Activated CD8-positive, alpha-beta memory T cell treated with anti-CD3 and anti-CD28 coated beads, Interleukin-2, amount 50 U/mL, for 4 hours (primary cell): ENCODE measurements at places on chromosomes 16 and 17.

DNA sequence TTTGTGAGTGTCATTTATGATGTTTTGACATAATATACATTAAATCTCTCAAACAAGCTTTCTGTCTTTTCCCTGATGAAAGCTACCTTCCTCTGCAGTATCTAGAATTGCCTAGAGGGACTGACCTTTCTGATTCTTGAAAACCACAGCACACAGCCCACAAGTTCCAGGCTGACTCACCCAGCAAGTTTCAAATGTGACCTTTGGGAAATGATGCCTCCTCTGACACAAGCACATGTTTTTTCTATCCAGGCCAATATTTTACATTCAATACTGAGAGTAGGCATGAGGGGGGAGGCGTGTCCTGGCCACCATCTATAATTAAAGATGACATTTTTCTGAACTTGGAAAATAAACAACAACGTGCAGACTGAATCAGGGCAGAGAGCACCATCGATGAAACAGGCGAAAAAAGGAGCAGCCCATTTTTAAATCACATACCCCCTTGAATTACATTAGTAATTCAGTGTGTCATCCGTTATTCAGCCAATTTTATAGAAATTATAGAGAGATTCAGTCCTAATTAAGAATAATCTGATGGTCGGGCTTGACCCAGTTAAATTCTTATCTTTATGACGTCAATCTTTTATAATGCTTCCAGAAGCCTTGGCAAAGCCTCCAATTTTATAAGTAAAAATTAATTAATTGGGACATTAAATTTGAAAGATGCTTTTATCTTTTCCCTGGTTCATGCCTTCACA, 292.6 kb upstream of the CDH11 start:
- DNase-seq: no peak

GRCh38 chr16:3950343-3951193, 70.1 kb upstream of the CREBBP start:
- no peak for DNase-seq

DNA sequence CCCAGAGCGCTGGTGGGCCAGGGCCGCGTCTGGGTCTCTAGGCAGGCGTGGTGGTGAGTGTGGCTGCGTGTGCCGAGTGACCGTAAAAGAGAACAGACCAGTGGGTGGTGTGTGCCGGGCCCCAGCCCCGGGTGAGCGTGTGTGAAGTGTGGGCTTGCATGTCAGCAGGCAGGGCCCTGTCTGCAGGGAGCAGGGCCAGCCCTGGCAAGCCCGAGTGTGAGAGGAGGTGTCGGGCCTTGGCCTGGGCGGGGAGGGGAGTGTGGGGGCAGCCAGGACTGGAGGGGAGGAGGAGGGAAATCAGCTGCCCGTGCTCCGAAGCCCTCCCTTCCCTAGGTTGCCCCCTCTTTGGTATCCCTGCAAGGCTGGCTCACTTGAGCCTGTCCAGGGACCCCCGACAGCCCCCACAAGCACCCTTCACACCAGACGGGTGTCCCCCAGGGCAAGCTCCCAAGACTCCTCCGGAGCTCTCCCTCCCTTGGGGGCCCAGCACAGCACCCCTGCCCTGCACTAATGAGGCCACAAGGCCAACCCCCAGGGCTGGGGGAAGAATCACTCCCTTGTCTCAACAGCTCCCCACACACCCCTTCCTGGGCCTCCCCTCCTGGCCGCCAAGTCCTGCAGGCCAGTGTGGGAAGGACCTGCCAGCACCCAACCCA, 1.9 kb downstream of the USH1G start:
- DNase-seq: no peak

- DNase-seq: no peak
Measured at GRCh38 chr17:38451030-38451839, 23.0 kb downstream of the ARHGAP23 start.

GRCh38 chr17:44905006-44906000, 6.1 kb upstream of the EFTUD2 start:
- no peak for DNase-seq

- no peak for DNase-seq
Measured at GRCh38 chr17:17479209-17479608, 2.4 kb downstream of the MED9 start.

GRCh38 chr16:20610211-20610891, 34.2 kb upstream of the ACSM2B start:
- no peak for DNase-seq

DNA sequence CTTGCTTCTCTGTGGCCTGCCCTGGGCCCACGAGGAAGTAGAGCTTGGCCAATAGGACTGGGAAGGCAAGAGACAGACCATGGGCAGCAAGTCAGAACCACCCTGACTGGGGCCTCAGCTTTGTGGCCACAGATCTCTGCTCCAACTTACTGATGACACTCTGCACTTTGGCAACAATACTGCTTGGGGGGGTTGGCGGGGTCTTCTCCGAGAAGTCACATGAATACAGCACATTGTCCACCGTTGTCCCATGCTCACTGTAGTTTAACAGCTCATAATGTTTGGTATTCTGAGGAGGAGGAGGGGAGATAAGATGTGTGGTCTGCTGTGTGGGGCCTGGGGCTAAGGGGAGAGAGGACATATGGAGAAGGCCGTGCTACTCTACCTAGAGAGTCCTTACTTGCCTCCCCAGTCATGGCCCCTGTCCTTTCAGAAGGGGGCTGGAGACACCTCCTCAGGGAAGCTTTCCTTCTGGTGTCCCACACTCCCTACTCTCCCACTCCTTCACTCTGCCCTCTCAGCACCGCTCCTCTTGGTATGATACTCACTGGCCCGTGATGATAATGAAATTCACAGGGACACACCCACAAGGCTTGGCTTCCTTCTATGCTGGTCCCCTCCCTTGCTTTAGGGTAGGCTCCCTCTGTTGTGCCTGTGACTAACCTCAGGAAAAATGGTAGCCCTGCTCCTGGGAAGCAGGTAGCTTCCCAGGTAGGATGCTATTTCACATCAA, 4.0 kb upstream of the DHRS13 start:
- DNase-seq: no peak

DNA sequence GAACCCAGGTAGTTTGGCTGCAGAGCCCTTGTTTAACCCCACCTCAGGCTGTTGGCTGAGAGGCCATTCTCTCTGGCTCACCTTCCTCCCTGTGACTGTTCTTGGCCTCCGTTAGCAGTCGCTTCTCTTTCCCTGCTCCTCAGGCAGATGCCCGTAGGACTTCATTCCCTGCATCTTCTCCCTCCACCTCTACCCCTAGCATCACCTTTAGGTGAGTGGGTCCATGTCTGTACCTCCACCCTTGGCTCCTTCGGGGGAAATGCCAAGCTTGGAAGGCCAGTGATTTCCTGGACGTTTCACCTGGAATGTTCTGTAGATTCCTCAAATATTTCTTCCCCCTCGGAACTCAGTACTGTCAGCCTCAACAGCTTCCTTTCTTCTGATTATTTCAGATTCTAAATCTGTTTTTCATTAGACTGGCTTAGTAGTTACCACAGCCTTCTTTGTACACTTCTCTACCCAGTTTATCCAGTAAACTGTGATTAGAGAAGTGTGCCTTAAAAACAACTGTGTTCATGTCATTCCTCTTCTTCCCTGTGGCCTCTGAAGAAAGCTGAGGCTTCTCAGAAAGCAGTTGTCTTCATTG, 227.9 kb downstream of the MSI2 start:
- DNase-seq: no peak

DNA sequence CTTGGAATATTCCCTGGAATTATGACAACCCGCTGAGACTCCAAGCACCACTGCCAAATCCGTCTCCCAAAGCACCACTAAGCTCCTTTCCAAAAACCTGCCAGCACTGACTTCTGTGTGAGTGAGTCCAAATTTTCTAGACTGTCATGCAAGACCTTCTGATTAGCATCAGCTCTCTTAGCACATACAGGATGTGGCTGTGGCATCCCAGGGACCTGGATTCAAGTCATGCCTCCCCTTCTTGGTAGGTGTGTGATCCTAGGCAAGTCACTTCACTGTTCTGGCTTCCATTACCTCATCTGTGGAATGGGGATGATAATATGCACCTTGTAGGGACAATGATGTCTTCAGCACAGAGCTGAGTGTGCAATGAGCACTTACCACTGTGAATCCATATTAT, 38.3 kb upstream of the USP7 start:
- DNase-seq: no peak

GRCh38 chr17:27558842-27559505, 72.0 kb upstream of the LGALS9 start:
- DNase-seq: no peak

GRCh38 chr17:37849617-37849972, 74.6 kb upstream of the TBC1D3K start:
- no peak for DNase-seq

GRCh38 chr17:49224198-49224996, 6.2 kb downstream of the PHOSPHO1 start:
- DNase-seq: peak; percentile 53
